ENCODE measurements at places on chromosomes 12 and 14.

DNA sequence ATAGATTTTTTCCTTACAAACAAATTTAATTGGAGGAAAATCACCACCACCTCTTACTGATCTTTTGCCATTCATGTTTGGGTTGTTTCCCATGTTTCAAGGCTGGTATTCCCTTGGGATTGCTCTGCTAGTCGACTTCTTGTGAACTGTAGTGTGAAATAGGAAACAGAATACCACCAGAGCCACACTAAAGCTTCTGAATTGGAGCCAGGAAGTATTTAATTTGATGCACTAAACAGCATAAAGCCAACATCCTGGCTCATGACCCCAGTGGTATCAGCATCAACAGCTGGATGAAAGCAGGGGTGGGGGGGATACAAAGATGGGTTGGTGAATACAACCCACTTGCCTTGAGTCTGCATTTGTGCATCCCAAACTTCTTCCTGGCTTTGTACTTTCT is 127.5 kb downstream of the TBC1D30 start:
- no peak for DNase-seq

GRCh38 chr12:108386709-108387360 is 47.7 kb upstream of the CMKLR1 start:
- DNase-seq: no peak

DNA sequence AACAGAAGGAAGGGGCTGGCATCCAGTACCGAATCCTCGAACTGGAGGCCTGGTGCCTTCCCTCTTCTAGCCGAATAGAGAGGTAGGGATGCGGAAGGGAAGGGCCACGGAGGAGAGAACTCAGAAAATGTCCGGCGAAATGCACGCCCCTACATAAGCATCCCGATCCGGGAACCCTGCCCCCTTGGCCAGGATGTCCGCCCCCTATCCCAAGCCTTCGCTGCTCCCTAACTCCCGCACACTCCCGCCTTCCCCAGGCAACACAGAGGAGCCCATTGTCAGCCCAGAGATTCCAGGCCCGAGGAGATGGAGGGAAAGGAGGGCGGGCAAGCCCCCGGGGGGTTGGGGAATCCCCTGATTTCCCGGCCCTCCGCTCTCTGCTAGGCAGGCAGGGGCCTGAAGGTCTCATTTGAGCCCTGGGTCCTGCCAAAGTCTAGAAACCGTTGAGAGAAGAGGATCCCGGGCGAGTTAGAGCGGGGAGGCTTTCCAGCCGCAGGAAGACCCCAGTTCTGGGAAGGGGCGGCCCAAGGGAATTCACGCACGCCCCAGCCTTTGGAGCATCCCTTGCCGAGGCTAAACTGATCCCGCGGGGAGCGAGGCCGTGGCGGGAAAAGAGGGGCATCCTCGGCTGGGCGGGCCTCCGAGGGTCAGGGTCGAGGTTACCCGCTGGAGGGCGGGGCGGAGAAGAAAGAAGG is 569 bp upstream of the ARHGEF40 start:
- no peak for DNase-seq

- DNase-seq: no peak
Observed at GRCh38 chr12:1852076-1852475, 31.7 kb downstream of the LRTM2 start.

DNA sequence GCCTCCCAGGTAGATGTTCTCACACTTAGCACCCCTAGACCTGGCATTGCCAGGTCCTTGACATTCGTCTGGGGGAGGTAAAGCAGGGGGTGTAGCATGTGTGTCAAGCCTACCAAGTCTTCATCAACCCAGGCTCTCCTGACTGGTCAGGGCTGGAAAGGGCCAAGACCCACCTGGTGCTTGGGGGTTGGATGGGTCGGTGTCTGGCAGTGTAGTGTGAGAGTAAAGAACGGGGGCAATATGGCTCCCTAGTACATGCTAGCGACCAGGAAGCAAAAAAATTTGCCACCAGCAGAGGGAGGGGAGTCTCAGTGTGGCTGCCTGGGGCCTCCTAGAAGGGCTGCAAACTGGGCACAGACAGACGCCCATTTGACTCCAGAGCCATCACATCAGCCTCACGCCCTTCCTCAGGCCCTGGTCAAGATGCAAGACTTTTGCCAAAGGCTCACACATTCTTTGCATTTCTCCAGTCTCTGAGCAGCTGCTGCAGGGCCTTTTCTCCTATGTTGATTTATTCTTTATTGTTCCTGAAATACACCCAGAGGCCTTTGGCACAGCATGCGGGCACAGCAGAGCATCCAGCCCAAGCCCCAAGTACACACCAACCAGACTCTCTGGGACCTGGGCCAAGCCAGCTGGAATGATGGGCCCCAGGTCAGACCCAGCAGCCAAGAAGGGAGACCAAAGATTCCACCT is 38.3 kb upstream of the PNMA1 start:
- no peak for DNase-seq
